Activated CD8-positive, alpha-beta memory T cell treated with anti-CD3 and anti-CD28 coated beads, Interleukin-2, amount 50 U/mL, for 4 hours (primary cell): ENCODE measurements at places on chromosomes 5 and 9.

- DNase-seq, result no peak
Measured at GRCh38 chr5:158165647-158166046, 306.7 kb upstream of the CLINT1 start.

DNA sequence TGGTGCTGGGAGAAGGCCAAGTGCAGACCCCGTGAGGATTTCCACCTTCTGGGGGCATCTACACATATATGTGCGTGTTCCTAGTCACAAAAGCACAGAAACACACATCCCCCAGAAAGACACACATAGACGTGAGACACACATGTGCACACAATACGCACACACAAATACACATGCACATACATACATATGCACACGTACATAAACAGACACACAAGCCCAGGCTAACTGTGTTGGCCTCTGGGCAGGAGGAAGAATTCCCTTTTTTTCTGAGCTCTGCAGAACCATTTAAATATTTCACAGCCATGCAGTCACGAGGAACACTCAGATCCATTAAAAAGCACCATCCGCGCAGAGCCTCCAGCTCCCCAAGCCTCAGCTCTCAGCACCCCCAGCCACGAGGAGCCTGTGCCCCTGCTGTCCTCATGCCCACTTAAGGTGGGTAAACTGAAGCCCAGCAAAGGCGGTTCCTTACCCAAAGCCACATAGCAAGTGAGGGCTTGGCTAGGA, 5.3 kb downstream of the NINJ1 start:
- DNase-seq, result no peak

DNA sequence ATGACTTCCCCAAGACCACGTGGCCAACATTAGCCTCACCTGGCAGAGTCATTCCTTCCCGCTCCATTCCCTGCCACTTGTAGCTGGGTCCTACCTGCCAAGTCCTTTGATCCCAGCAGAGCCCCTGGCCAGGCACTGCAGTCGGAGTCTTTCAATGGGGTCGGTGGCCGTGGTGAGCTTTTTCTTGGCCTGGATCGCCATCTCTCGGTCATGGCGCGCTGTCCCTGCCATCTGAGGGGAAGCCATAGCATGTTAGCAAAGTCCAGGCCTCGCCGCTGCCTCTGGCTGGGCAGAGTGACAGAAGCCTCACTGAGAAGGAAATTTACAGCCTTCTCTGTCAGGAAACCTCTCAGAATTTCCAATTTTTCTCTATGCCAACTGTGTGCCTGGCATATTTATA, 17.5 kb downstream of the CAPSL start:
- no peak for DNase-seq

GRCh38 chr5:38825494-38825893, 20.3 kb upstream of the OSMR start:
- DNase-seq, result no peak

DNA sequence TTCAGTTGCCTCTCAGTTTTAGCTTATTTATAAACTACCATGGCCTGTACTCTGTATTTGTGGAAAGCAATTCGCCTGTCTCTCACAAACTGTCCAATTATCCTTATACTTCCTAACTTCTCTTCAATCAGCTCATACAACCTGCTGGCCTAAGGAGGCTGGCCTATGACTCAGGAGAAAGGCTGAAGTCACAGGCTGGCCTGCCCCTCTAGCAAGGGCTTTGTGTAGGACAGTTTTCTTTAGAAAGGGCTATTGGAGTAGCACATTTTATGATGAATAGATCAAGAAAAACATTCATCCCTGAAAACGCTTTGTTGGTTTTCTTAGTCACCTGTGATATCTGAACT, 988.7 kb upstream of the ARRDC3 start:
- DNase-seq, result no peak

GRCh38 chr5:11683666-11684065, 220.6 kb downstream of the CTNND2 start:
- no peak for DNase-seq

DNA sequence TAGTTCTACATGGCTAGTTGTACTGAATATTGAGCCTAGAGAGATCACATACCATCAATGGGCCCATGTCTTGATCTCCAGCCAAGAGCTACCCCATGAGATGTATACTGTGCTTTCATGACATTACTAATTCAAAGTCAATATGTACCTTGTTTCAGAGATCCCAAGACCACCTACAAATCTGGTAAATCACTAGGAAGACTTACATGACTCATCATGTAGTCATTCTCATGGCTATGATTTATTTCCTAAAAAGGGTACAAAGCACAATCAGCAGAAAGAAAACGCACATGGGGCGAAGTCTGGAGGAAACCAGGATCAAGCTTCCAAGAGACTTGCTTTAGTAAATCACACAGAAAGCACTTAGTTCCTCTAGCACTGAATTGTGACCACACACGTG, 103.0 kb downstream of the PCSK5 start:
- DNase-seq, result no peak

GRCh38 chr5:3105581-3105980, 354.1 kb upstream of the IRX2 start:
- no peak for DNase-seq

GRCh38 chr5:109700516-109701153, 10.9 kb downstream of the MAN2A1 start:
- DNase-seq, result no peak

DNA sequence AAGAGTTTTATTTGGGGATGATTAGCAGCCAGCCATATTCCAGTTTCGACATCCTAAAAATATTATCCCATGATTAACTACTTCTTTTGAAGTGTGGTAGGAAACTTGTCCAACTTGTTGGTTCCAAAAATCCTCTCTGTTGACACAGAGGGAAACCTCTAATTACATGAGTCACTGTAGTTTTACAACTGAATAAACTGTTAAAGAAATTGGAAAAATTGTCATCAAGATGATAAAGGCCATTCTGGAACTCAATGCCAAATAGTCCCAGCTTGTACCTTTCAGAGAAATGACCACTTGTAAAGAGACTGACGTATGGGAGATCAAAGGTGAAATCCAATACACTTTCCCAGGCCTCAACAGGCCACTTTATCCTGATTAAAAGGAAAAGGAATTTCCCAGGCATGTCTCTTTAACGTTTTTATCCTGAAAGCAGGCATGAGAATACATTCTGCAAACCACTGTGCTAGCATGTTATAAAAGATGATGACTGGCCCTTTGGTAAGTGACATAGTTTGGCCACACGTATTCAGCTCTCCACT, 261.6 kb downstream of the GLIS3 start:
- no peak for DNase-seq

- no peak for DNase-seq
Measured at GRCh38 chr9:79196606-79197005, 375.2 kb upstream of the TLE4 start.

- no peak for DNase-seq
Measured at GRCh38 chr9:135244271-135245221, 157.1 kb downstream of the OLFM1 start.

DNA sequence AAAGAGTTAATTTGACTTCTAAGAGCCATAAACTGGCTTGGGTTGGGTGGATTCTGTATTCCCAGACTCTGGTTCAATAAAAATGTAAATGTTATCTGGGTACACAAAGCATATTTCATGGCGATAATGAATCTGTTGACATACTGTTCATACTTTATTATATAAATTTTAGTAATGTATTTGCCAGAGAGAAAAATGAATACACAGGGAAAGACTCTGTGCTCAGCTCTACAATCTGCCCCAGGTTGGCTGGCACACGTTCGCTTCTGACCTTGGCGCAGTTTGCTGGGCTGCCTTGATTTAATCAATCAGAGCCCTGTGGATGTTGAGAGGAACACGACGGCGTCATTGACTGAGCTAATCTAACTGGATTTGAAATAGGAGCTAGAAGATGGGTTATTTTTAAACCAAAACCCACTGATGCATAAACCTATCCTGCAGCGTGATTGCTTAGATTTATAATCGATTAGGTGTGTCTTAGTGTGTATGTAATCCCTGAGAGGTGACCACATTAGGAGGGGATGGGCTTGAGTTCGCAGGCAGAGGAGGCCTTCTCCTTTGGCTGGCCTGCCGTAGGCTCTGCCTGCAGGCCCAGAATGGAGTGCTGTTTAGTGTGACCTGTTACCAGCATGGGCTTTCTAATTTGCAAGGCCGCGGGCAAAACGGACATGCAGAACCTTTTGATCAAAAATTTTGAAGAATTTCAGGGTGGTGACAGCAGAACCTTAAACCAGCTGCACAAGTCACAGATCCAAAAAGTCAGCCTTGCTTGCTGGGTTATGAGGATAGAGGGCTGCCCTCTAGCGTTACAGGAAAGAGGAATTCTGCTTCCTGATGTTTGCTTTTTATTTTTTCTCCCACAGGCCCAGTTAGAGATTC, 3.9 kb upstream of the ADCY2 start:
- DNase-seq, result no peak

- DNase-seq, result no peak
Measured at GRCh38 chr5:173640156-173640804, 23.8 kb upstream of the BOD1 start.

DNA sequence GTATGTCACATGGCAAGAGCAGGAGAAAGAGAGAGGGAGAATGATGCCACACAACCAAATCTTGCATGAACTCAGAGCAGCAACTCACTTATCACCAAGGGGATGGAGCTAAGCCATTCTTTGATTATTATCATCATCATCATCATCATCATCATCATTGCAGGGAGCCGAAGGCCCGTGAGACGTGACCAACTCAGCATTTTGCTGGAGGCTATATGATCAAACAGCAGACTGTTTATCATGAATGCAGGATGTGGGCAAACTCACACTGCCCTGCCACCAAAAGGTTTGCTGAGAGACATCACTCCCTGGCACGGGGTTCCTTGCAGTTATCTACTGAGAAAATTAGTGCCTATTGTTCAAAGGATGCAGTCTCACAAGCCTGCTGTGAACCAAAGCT, 8.6 kb upstream of the ZNF169 start:
- no peak for DNase-seq

DNA sequence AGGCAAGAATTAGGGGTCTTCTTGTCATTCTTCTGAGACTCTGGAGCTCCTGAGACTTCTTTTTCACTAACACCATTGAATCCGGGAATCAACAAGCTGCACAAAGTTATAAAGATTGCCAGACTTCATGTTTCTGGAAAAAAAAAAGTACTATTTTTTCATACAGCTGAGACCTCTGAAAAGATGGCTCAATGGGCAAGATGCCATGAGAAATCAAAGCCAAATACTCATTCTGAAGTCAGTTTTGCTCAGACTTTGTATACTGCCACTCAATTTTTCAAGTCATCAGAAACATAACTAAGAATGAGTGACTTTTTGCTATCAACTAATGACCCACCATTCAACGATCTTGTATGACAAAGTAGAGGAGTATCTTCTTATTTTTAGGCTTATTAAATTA, 512.0 kb downstream of the RAB3C start:
- no peak for DNase-seq
